Left kidney (tissue), 8 donors: ENCODE measurements at places on chromosomes 5 and 9. TPM values are rescaled to one million over a fixed set of nuclear protein-coding genes. Genes with fewer than 3 reads are reported as not detected.

SERF1A gene
- 15.2 TPM for polyA plus RNA-seq

RASGRF2 gene
- polyA plus RNA-seq: 2.3 TPM

NELFB gene
- 48.0 TPM for polyA plus RNA-seq

TMEM171 gene
- polyA plus RNA-seq: 5.2 TPM
